NCI-H460 (cell line): ENCODE measurements at places on chromosomes 7 and 10. TPM values are rescaled to one million over a fixed set of nuclear protein-coding genes. Genes with fewer than 3 reads are reported as not detected.
A peak's percentile ranks its signal among the peaks of the same experiment; 100 is the strongest.

Gene PRSS37
- total RNA-seq = not detected in 2 replicates

Gene OR13A1
- total RNA-seq = not detected in 2 replicates

Gene CRYGN
- 0.07 and 0.40 TPM in 2 replicates for total RNA-seq

Gene NT5C3A
- 67.1 and 76.5 TPM in 2 replicates for total RNA-seq

Gene GPR37
- total RNA-seq = 3.8 and 4.4 TPM in 2 replicates

Gene PTEN
- 166 and 194 TPM in 2 replicates for total RNA-seq

Gene SYNPO2L
- total RNA-seq = not detected in 2 replicates

Gene STEAP4
- total RNA-seq = 0.10 and 0.29 TPM in 2 replicates

DNA sequence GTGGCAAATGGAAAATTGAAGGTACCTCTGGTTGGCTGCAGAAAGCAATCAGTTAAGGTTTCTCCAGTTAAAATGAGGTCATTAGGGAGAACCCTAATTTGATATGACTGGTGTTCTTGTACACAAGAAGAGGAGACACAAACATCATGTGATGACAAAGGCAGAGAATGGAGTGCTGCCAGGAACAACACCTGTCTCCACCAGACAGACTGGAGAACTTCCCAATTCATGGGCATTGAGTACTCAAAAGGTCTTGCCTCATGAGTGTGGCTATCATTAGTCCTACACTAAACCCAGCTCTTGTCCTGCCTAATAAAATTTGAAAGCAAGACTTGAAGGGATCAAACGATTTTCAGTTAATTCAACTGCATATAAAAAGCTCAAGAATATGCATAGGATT is 152.6 kb downstream of the PTPN20 start:
- no peak for DNase-seq

- peak; percentile 36 for DNase-seq
Observed at GRCh38 chr10:99172128-99172738, 63.4 kb downstream of the HPSE2 start.

DNA sequence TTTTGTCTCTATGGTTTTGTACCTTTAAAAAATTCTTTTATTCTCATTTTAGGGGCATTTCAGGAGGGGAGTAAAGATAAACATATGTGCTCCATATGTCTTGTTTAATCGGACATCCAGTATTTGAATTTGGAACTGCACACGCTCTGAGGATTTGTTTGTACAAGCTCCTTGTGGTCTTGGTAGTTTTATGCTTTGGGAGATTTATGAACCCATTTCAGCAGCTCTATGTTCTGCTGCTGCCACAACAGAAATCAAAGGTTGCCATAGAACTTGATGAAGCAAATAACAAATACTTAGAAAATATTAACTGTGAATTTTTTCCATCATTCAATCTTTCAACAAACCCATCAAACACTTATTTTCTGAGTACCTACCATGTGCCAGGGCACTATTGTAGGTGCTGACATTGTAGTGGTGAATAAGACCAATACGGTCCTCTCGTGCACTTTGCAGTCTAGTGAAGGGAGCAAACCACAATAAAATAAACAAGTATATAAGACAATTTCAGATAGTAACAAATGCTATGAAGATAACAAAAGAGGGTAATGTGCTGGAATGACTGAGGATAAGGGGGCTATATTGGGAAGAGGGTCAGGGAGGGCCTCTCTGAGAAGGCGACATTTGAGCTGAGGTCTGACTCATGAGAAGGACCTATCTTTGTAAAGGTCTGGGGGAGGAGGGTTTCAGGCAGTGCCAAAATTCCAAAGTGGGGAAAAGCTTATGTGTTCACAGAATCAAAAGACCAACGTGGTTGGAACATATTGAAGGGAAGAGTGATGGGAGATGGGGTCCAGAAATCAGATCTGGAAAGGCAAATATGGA is 30.4 kb downstream of the MYPN start:
- DNase-seq = no peak

- DNase-seq = no peak
Observed at GRCh38 chr10:43128958-43129706, 9.1 kb upstream of the CSGALNACT2 start.

DNA sequence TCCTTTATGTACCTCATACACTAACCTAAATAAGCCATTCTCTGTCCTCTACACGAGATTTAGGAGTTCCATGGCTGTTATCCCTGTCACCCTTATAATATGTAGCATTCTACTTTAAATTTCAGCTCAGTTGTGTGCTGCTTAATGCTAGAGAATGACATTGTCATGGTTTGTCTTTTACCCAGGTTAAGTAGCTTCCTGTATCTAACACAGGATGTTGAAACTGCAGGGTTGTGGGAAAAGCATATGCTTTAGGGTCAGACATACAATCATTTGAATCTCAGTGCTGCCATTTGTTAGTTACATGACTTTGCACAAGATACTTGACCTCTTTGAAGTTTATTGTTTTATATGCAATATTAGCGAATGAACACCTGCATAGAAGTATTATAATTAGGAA is 235.1 kb upstream of the CACNA2D1 start:
- DNase-seq = no peak

GRCh38 chr7:837001-837400 is 4.7 kb downstream of the SUN1 start:
- no peak for DNase-seq
